IPS DF 19.7 (cell line): ENCODE measurements at places on chromosomes 5 and 9.

- DNase-seq, result no peak
Measured at GRCh38 chr5:1152156-1152555, 40.3 kb upstream of the SLC12A7 start.

DNA sequence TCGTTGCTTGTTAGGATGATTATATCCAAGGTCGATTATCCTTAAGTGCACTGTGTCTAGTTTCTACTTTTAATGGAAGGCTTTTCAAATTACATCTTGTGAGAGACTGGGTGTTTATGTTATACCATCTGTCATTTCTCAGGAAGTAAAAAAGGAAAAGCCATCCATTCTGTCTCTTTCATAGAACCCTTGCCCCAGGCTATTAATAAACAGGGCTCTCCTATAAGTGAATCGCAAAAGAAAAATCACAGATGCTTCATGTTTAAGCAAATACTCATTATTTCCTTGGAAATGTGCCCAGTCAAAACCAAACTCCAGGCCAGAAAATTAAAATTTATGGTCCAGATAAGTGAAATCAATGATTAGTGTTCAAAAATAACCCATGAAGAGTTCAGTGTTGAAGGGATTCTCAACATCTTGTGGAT lies 58.1 kb downstream of the STARD4 start:
- no peak for DNase-seq

DNA sequence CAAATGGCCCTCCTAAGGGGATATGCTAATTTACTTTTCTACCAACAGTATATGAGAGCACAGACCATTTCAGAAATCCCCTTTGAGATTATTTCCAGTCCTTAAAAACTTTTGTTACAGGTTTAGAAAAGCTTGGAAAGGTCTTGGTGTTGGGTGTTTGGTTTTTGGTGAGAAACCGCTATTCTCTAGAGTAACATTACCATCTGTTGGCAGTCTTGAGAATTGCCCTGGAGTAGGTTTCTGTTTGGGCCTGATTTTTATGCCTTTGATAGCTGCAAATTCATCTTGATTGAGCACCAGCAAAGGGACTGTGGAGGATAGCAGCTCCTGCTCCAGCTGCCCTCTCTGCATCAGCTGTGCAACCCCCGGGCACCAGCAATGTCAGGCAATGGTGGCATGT lies 8.0 kb downstream of the NUDT2 start:
- no peak for DNase-seq

GRCh38 chr5:6206501-6206900 lies 171.8 kb downstream of the MED10 start:
- DNase-seq, result no peak

- no peak for DNase-seq
Measured at GRCh38 chr9:120757026-120757913, 35.9 kb downstream of the FBXW2 start.

DNA sequence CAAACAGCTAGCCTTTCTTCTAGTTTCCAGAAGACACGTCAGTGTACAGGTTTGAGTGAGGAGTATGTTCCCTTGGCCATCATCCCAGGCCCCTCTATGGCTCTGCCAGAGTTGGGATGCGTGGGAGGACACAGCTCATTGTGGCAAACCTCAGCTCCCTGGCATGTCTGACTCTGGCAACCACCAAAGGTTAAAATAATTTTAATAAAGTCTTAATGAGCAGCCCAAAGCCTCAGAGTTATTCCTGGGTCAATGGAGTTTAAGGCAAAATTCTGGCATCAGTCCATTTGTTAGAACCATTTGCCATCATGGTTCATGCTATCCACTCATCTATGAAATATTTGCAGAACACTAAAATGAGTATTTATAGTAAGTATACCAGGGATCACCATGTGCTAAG lies 79.8 kb upstream of the PAPPA start:
- no peak for DNase-seq

DNA sequence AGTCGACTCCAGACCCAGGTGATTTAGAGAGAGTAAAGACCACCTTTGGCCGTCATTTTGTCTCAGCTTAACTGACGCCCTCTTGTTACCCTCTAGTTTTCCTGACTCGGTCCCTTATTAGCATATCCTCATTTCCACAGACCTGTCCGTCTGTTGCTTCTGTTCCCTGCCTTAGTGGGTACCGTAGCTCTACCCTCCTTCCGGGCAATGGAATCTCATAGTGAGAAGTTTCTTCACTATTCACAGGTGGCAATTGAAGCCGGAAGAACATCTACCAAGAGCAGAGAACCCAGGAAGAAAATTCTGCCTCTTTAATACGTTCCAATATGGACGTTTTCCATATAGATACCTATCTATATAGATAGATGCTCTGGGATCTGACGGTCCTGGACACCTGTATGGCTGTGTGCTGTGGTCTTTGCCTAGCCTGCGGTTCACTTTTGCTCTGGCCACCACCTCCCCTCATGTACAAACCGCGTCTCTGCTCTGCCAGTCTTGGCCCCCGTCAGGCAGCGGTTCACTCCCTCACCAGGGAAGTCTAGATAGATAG lies 652 bp upstream of the TMEM161B start:
- DNase-seq, result no peak

DNA sequence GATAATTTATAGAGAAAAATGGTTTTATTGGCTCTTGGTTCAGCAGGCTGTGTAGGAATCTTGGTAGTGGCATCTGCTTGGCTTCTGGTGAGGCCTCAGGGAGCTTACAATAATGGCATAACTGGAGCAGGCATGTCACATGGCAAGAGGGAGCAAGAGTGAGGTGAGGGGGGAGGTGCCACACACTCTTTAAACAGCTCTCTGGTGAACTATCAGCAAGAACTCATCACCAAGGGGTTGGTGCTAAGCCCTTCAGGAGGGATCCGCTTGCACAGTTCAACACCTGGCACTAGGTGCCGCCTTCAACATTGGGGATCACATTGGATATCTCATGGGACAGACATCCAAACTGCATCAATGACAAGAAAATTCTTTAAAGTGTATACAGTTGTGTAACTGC lies 10.5 kb downstream of the GPBP1 start:
- DNase-seq, result no peak

DNA sequence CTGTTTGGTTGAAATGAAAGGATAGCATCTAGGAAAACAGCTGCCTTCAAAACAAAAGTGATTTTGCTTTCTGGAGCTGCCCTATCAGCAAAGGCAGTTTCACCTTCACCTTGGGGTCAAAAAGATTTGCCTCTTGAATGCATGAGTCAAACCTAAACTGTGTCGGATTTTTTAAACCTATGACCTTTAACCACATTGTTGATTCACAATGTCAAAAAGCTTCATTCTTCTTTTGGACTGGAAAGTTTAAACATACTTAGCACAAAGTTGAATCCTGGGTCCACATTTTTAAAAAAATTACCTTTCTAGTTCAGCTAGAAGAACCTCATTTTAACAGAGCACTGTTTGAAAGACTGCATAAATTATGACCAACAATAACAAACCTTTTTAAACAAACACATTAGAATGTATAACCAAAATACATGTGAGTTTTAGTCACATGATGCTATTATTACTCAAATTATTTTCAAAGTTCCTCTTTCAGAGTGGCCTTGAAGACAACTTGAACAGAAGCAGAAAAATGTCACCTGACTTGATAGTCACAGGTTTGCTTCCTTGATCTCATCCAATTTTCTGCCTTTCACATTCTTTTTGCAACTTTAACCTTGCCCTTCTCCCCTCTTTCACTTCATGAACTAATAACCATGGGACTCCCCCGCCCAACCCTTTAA lies 109.7 kb upstream of the LHFPL2 start:
- no peak for DNase-seq

GRCh38 chr5:9059920-9060691 lies 485.8 kb downstream of the SEMA5A start:
- DNase-seq, result no peak

- DNase-seq, result no peak
Measured at GRCh38 chr5:58122157-58122556, 337.7 kb downstream of the PLK2 start.

- DNase-seq, result no peak
Measured at GRCh38 chr5:42483472-42484154, 60.4 kb downstream of the GHR start.

- DNase-seq, result no peak
Measured at GRCh38 chr9:97501972-97502221, 431 bp downstream of the TMOD1 start.

GRCh38 chr9:17987189-17987588 lies 408.3 kb downstream of the SH3GL2 start:
- no peak for DNase-seq

- no peak for DNase-seq
Measured at GRCh38 chr9:21028466-21028865, 3.0 kb downstream of the HACD4 start.

- no peak for DNase-seq
Measured at GRCh38 chr5:67941614-67942401, 273.7 kb upstream of the PIK3R1 start.

- DNase-seq, result no peak
Measured at GRCh38 chr9:113933671-113934070, 57.6 kb downstream of the ZNF618 start.

DNA sequence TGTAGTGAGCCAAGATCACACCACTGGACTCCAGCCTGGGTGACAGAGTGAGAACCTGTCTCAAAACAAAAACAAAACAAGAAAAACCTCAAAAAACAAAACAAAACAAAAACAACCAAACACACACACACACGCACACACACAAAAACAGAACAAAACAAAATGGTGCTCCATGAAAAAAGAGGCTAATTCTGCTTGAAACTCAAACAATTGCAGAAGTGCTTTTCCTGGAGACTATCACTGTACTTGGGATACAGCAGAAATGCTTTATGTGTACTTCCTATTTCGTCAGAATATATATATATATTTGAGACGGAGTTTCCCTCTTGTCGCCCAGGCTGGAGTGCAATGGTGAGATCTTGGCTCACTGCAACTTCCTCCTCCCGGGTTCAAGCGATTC lies 49.9 kb upstream of the HSPA9 start:
- DNase-seq, result no peak

DNA sequence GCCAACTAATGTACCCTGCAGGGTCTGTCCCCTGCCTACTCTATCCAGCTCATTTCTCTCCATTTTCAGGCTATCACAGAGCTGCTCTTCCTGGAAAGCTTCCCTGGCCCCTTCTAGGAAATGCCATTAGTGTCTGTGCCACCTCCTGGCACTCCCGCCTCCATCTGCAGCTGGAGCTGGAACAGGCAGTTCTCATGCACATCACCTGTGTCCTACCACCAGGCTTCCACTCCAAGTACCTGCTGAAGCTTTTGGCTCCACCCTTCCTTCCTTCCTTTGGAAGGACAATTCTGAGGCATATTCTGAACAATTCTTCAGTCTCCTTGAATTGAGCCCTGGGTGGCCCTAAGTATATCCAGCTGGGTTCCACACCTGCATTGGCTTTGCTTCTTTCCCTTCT lies 156.2 kb upstream of the ZNF618 start:
- DNase-seq, result no peak

DNA sequence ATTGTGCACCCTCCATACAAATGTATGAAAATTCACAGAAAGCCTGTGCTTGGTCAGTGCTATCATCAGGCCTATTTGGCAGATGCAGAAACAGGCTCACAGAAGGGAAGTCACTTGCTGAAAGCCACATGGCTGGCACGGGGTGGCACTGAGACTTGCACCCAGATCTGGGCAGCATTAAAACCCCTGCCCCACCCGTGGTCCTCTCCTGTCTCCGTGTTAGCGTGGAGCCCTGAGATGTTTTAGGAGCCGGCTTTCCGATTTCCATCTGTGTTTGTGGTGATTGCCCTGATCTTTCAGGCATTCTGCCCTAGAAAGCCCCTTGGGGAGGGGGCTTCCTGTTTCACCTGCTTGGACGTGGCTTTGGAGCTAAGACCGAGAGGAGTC lies 102.2 kb upstream of the IER5L start:
- DNase-seq, result no peak

- no peak for DNase-seq
Measured at GRCh38 chr5:132142459-132142858, 68.9 kb downstream of the CSF2 start.

GRCh38 chr5:50786073-50786472 lies 119.6 kb downstream of the PARP8 start:
- no peak for DNase-seq
